ENCODE measurements at places on chromosomes 12 and 14.

GRCh38 chr12:125861299-125862281, 796.4 kb downstream of the AACS start:
- no peak for DNase-seq

GRCh38 chr12:122917507-122918121, 21.7 kb upstream of the VPS37B start:
- no peak for DNase-seq

GRCh38 chr12:24778486-24779304, 170.2 kb downstream of the BCAT1 start:
- DNase-seq: no peak

DNA sequence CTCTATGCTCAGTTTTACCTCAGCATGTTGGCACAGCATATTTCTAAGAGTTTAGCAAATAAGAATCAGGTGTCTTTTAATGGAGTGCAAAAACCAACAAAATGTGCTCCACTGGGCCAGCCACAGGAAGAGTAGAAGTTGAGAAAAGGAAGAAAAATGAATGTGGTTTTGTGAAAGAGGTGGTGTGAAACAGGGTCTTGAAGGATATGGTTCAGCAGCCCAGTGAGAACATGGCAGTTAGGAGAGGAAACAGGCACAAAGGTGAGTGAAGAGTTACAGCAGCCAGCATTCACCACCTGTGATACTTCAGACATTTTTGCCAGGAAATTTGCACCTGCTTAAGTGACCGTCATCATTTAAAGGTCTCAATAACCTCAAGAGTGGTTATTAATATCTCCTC, 2.4 kb downstream of the STAB2 start:
- DNase-seq: no peak

GRCh38 chr12:54592316-54592715, 3.9 kb upstream of the PPP1R1A start:
- no peak for DNase-seq

DNA sequence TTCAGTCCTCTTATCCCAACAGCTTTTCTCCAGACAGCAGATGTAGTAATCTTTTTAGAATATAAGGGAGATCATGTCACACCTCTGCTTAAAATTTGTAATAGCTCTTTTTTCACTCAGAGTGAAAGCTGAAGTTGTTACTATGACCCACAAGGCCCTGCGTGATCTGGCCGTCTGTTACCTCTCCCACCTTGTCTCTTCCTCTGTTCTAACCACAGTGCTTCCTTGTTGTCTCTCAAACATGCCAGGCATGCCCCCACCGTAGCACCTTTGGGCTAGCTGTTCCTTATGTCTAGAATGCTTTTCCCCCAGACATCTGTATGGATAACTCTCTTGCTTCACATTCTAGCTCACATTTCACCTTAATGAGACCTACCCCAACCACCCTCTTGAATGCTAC, 6.5 kb downstream of the NECAP1 start:
- peak; percentile 50 for DNase-seq

DNA sequence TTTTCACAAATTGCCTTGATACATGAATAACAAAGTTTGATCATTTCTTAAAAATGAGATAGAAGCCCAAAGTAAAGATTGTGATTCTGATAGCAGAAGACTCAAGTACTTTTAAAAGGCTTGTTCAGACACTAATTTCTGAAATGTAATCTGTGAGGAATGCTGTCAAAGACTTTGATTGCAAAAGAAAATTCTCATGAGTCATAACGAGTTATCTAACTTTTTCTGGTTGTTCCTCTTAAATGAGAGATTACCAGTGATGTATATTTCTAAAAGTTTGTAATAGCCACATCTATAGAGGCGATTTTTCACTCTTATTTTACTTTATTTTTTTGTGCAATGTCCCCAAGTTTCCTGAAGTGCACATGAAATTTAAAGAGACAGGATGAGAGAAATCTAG, 7.0 kb downstream of the PYGL start:
- no peak for DNase-seq

DNA sequence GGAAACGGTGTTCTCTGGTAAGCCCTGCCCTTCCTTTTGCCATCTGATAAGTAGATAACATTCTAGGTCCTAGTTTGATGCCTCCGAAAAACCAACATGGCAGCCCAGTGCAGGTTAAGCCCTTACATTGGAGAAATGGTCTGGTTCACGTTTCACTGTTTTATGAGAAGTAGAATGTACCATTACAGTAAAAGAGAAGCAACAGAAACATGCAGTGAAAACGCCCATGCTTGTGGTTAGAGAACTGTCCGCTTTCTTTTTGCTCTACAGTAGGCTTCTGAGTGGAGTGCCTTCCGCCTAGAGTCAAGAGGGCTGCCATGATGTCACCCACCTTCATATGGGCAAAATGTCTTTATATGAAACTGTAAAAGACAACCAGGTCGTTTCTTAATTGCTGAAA, 190.4 kb upstream of the BCL2L14 start:
- DNase-seq: no peak

DNA sequence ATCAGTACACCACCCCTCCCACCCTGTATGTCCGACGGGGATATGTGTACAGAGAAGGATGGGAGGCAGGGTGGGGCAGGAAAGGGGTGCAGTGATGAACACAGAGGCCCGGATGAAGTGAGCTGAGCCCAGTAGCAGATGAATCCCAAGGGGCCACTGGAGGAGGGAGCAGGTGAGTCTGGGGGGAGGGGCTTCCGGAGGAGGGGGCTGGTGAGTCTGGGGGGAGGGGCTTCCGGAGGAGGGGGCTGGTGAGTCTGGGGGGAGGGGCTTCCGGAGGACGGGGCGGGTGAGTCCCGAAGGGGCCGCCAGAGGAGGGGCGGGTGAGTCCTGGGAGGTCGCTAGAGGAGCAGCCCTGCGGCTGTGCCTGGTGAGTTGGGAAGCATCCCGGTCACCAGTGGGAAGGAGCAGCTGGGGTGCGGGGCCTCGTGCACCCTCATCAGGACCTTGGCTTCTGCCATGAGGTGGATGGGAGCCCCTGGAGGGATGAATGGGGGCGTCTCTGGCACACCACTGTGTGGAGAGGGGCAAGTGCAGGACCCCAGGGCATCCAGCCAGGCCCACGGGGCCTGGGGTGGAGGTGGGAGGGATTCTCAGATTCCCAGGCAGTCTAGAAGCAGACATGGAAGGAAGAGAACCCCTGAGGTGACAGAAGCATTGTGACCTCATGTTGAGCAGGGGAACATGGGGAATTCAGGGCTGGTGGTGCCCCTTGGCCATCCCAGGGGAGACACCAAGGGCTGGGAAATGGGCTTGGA, 14.0 kb downstream of the BEGAIN start:
- no peak for DNase-seq

DNA sequence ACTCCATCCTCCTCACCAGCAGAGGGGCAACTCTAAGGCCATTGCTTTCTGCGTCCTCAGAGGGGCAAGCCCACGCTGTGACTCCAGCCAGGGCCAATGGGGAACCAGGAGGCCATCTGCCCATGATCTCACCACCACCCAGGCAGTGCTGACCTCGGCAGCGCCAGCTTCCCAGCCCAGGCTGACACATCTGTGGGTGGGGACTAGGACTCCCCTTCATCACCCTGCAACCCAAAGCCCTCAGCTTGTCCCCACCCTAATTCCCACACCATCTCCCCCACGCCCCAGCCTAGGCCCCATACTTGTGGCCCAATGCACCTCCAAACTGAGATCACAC, 58.6 kb downstream of the VWF start:
- no peak for DNase-seq

DNA sequence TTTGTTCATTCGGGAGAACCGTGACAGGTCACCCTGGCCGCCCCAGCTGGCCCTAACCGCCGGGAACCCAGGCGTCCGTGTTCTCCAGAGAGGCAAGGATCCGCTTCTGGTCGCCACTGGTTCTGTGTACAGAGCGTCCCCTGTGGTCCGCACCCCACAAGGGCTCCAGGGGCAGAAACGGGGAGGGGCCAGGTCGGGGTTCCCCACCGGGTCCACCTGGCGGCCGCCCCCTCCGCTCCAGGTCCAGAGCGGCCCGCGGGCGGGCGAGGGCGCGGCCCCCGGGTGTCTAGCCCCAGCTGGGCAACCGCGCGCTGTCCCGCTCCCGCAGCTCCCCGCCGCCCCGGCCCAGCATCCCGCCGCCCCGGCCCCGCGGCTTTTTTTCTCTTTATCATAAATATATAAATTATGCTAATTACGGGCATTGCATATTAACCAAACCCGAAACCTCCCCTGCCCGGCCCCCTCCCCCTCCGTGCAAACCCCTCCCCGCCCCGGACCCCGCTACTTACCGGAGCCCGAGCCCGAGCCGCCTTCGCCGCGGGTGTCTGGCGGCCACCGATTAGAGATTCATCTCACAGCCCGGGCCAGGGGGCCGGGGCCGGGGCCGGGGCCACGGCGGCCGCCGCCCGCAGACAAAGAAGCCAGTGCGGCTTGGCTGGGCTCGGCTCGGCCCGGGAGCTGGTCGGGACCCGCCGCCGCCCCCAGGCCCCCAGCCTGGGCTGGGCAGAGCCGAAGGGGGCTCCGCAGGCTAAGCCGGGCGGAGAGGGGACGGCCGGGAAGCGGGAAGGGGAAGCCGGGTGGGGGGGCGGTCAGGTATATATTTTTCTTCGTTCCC, 512 bp downstream of the POU6F1 start:
- DNase-seq: peak; percentile 72

DNA sequence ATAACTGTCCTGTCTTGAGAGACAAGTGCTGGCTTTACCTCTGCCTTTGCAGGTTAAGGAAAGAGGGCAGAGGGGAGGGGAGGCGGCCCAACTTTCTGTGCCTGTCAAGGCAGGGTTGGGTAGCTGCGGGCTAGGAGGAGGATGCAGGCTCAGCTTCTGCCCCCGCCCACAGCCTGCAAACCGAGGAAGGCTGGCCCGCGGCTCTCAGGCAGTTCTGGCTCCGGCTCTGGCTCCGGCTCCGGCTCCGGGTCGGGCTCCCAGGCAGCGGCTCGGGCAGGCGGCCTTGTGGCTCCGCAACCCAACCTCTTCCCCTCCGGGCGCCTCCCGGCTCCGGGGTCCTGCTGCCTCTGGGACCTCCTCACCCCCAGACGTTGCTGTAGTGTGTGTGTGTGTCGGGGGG, 92.9 kb downstream of the TMEM30B start:
- no peak for DNase-seq

GRCh38 chr12:132904718-132905328, 17.4 kb upstream of the CHFR start:
- DNase-seq: peak; percentile 91

DNA sequence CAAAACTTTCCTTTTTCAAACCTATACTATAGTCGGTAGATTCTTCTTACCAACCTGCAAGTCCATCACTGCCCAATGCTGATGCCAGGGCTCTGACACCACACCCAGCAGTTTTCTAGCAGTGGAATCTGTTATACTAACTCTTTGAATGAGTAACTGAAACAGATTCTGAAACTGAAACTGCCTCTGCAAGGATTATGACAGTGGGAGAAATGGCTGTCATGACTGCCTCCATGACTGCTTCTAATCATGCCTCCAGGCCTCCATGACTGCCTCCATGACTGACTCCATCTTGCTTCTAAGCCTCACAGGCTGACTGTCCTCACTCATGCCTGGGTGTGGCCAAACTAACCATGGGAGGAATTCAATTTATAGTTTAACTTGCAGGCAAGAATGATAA, 29.4 kb upstream of the OXA1L start:
- no peak for DNase-seq

- no peak for DNase-seq
Observed at GRCh38 chr14:63875311-63875710, 22.5 kb downstream of the SYNE2 start.

- no peak for DNase-seq
Observed at GRCh38 chr14:64035143-64035542, 182.3 kb downstream of the SYNE2 start.

DNA sequence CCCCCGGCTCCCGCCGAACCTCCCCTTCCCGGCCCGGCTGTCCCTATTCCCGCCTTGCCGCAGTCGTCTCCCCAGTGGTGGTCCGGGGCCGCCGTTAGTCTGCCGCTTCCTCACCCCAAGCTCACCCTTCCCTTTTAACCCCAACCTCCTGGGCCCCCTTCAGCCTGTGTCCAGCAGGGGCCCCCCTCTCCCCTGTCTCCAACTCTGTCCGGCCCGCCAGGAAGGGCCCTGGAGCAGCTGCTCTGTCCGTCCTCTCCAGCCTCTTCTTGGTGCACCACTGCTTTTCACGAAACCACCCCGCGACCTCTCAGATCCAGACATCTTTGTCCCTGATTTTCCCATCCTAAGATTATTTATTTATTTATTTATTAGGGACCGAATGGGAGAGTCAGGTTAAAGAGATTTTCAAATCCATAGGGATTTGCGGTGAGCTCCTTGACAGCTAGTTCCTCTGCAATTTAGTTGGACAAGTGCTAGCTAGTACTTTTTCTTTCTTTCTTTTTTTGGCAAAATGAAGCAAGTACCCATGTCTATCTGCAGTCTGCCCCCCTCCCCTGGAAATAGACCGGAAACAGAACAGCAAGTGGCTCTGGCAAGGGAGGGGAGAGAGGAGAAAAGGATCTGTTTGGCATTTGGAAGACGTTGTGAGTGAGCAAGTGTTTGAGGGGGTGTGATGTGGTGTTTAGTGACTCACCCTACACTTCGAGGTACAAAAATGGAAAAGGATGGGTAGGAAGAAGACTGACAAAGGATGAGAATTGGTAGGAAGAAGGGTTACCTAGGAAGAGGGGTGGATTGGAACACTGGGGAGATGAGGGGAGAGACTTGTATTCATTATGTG, 632 bp downstream of the UBR7 start:
- peak; percentile 28 for DNase-seq

DNA sequence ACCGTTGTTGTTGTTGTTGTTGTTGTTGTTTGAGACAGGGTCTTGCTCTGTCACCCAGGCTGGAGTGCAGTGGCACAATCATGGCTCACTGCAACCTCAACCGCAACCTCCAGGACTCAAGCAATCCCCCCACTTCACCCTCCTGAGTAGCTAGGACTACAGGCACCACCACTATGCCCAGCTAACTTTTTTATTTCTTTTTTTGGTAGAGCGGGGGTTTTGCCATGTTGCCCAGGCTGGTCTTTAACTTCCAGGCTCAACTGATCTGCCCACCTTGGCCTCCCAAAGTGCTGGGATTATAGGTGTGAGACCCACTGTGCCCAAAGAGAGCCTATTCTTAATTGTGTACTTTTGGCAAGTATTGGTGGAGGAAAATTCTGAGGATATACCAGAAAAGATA, 25.7 kb downstream of the MOK start:
- no peak for DNase-seq

DNA sequence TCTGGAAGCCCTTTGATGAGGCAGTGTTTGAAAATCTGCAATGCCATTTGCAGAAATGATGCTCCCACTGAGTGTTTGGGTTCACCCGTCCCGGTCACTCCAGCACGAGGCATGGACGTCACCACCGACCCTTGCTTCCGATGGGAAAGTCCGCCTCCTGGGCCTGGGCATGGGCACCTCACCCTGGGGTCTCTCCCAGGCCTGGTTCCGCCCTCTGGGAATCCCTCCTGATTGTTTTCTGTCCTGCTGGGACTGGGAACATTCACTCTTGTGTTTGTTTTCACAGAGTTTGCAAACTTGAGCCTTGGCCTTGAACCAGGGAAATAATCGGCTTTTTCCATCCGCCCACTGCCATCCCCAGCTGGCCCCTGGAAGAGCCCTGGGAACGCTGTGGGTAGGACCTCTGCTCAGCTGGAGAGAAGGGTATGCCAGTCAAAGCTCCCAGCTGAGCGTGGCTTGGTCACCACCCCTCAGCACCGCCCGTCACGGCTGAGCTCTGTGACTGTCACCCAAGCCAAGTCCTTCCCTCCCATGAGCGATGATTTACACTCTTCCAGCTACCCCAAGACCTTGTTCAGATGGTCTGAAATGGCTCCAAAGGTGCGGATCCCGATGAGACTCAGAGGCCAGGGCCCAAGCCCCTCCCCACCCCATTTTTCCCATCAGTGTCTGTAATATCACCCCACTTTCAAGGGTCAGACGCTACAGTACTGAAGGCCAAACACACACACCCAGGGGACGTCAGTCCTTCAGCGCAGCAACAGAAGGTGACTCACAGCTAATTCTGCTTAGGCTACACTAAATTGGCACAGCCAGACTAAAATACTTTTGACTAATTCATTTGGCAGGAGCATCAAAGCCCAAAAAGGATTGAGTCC, 34.1 kb upstream of the FZD10 start:
- no peak for DNase-seq

All from CD8-positive, alpha-beta T cell (primary cell).